ENCODE measurements at places on chromosomes 12 and 14.

GRCh38 chr14:70472253-70473159 lies 20.5 kb downstream of the ADAM21 start:
- no peak for DNase-seq

DNA sequence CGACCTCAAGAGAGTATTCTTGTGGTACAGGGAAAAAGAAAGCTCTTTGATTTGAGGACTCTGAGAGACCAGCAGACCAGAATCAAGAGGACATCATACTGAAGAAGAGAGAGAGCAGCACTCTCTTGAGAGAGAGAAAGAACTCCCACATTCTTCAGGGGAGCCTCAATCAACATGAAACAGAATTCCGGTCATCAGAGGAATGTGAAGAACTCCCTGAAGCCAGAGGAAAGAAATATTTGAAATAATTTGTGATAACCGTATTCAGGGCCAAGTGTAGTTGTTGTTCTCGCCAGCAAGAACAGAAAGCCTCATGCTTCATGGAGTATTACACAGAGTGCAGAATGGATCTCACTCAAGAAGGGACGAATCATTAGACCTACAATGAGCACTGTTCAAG lies 363.8 kb upstream of the TMEM132C start:
- no peak for DNase-seq

GRCh38 chr12:118337194-118337838 lies 35.4 kb downstream of the TAOK3 start:
- no peak for DNase-seq

GRCh38 chr14:22179190-22179589 lies 409.8 kb downstream of the DAD1 start:
- no peak for DNase-seq

DNA sequence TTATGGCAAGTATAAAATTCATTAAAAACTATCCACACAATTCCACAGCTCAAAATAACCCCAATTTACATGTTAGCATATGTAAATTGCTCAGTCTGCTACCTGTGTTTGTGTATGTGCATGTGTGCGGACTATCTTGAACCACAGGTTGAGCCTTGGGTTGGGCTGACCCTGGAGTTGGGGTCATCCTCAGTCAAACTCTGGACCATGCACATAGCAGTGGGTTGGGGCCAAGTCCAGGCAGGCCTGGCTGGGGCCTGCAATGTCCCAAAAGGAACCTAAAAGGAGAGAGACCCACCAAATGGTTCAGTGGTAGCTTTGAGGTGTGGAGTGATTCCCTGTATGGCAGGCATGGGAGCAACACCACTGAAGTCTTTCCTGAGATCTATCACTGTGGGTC lies 156.1 kb downstream of the FOXN3 start:
- no peak for DNase-seq

DNA sequence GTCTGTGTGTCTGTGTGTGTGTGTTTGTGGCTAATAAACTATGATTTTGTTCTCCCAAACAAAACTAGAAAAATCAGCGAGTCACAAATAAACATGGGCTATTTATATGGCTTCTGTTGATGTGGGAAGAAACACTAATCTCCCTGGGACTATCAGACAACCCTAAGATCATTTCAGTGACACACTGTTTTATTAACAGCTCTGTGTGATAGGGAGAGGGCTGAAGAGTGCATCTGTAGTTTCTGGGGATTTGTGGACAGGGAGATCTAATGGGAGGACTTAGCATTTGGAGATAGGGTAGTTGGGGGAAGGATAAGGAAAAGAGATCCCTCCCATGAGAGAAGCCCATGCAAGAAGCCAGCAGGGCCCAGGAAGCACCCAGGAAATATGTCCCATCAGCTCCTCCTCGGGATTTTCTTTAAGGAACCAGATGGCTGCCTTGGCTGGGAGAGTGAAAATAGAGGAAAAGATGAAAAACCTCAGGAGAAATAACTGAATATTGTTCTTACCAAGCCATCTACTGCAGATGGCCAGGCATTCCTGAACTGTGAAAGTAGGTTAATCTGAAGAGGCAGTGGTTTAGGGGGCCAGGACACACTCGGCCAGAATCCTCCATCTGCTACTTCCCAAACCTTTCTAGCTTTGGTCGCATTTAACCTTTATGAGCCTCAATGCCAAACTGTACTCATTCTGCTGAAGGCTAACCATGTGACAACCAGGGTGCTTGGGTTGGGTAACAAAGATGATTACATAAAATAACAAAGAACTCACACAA lies 253.4 kb downstream of the BTG1 start:
- no peak for DNase-seq

DNA sequence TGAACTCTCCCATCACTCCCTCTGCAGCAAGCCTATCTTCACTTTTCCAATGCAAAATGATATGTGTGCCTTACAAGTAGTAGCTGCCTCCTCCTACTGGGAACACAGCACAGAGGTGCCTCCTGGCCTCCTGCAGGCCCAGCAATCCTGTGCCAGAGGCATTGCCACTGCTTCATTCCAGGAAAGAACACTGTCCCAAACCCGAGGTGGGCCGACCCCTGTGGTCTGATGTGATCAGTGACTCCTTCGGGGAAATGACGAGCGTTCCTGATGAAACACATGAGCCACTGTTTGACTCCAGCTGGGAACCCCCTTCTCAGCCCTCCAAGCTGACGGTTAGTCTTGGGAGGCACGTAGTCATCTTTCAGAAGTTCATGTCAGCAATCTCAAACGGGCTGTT lies 19.5 kb downstream of the PSMC1 start:
- no peak for DNase-seq

DNA sequence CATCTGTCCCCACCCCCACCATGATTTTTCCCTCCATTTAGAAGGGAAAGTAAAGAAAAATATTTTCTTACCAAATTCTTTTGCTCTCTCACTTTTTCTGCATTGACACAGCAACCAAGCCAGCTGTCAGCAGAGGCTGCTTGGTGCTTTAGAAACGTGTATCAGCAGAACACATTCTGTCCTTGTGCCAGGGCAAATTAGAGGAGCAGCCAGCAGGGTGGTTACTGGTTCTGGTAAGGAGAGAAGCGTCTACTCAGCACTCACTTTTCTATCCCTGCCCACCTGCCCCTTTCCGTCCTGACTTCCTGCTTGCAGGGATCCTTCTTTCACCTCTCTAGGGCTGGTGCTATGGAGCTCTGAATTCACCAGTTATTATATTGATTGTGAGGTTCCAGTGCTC lies 327.5 kb upstream of the PDE3A start:
- peak; percentile 17 for DNase-seq

GRCh38 chr12:74722709-74723108 lies 185.1 kb downstream of the ATXN7L3B start:
- DNase-seq = no peak

- no peak for DNase-seq
These were observed 230.0 kb downstream of the ANO2 start for GRCh38 chr12:5715021-5715420.

GRCh38 chr12:93015871-93016751 lies 87.0 kb upstream of the EEA1 start:
- DNase-seq = peak; percentile 27

DNA sequence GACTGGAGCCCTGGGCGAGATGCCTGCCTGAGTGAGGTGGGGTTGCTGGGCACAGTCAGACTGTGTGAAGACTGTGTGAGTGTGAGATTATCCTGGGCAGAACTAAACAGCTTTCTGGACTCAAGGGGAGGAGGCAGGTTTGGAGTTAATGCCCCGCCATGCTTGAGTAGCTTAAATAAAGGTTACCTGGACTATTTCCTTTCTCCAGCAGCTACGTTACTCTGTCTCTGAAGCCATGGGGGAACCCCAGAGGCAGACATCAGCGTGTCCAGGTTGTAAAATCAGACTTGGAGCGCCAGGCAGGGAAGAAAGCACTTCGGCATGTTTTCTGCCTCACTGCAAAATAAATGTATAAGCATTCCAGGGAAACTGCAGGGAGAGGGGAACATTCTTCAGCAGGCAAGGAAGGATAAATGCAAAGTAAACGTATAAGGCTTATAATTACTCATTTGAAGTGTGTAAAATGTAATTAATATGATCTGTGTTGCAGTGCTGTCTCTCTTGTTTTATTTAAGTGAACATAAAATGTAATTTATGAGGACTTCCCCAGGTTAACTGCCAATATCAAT lies 129.7 kb downstream of the CHST11 start:
- peak; percentile 58 for DNase-seq

DNA sequence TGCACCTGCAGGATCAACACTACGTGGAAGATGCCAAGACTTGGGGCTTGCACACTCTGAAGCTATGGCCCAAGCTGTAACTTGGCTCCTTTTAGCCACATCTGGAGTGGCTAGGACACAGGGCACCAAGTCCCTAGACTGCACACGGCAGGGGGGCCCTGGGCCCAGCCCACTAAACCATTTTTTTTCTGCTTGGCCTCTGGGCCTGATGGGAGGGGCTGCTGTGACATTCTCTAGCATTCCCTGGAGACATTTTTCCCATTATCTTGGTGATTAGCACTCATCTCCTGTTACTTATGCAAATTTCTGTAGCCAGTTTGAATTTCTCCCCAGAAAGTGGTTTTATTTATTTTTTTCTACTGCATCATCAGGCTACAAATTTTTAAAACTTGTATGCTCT lies 1080.7 kb downstream of the LRFN5 start:
- DNase-seq = no peak

DNA sequence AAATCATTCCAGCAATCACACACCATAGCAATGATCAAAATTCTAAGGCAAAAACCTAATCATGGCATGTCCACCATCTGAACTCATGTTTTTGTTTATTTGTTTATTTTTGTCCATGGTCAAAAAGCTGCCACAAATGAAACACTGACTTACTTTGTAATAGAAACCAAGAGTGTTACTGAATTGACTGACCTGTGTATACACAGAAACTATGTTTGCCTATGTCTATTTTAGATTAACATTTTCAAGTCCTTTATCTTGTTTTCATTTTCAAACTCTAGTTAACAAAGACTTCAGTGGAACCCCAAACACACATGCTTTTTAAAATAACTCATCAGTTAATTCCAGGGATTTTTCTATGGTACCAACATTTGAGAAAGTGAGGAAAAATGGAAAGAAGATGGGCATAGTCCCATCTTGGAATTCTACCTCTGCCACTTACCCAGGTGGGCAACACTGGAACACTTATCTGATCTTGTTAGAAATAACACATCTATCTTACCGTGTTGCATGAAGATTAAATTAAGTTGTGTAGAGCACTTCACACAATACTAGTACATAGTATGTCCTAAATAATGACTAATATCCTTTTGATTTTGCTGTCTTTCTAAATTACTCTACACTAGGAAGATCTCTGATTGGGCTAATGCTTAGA lies 6.4 kb downstream of the LUM start:
- no peak for DNase-seq

DNA sequence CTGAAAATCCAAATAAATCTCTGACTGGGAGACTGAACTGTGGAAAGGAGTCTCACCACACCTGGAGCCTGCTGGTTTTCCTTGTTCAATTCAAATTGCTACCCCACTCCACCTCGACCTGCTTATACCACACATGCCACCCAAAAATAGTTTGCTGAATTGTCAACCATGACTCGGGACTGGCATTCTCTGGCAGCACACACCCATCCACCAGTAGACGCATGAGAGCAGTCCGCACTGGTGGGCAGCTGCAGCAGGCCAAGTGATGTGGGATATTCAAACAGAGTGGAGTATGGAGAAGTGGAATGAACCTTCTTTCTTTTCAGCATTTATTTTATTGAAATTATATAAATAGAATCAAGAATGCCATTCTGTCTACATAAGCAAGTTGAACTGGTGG lies 38.7 kb upstream of the SYCP3 start:
- DNase-seq = no peak

DNA sequence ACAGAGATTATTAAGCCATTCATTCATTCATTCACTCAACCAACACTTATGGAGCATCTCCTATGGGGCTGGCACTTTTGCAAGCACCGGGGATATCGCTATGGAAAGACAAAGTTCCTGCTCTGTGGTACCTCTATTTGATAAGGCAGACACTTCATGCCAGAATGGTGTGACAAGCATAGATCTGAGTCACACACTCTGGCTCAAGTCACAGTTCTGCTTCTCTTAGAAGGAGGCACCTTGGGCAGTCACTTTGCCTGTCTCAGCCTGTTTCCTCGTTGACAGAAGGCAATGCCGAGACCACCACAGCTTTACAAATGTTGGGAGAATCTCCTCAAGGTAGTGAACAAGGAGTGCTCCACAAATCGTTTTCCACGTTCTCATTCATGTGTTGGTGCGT lies 205.2 kb downstream of the SLC41A2 start:
- DNase-seq = no peak

GRCh38 chr12:124715121-124715990 lies 147.9 kb upstream of the NCOR2 start:
- DNase-seq = no peak

- peak; percentile 60 for DNase-seq
These were observed at the start of gene SYNE3 for GRCh38 chr14:95516554-95517181. Gene SYNE3, minus strand, starts transcription at chr14:95516650. Its CDS starts 40,829 bp downstream, at chr14:95475821.

Data from eye (tissue), 1 donor.